ENCODE measurements at places on chromosomes 12 and 14. TPM values are rescaled to one million over a fixed set of nuclear protein-coding genes. Genes with fewer than 3 reads are reported as not detected.

The C12orf50 gene
- not detected for polyA plus RNA-seq

The ABCB9 gene
- 1.2 TPM for polyA plus RNA-seq

The PRICKLE1 gene
- 12.8 TPM for polyA plus RNA-seq

The RTN1 gene
- polyA plus RNA-seq, result 4.2 TPM

The TAS2R30 gene
- 0.80 TPM for polyA plus RNA-seq

The OASL gene
- not detected for polyA plus RNA-seq

The CAPZA3 gene
- polyA plus RNA-seq, result not detected

The YLPM1 gene
- 33.2 TPM for polyA plus RNA-seq

The SMOC1 gene
- polyA plus RNA-seq, result 0.79 TPM

The GUCY2C gene
- polyA plus RNA-seq, result 2.1 TPM

The SERPINA12 gene
- not detected for polyA plus RNA-seq

The TAOK3 gene
- 20.4 TPM for polyA plus RNA-seq

The GCH1 gene
- polyA plus RNA-seq, result 9.3 TPM
